ENCODE measurements at places on chromosomes 4 and X.

GRCh38 chrX:40310016-40310415 lies 212.3 kb upstream of the BCOR start:
- DNase-seq = no peak

DNA sequence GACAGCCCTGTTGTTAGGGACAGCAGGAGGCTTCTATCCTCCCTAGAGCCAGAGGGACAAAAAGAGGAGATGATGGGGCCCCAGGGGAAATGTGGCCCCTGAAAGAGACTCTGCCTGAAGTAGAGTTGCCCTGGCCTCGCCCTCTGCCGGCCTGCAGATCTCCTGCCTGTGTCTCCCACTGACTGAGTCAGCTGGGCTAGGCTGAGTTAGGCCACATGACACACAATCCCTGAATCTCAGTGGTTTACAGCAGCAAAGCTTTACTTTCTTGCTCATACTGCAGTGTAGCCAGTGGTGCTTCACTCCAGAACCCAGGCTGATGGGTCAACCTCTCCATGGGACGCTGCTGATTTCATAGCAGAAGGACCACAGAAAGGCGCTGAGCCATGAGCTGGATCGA lies 23.5 kb downstream of the DRD5 start:
- DNase-seq = no peak

- no peak for DNase-seq
These were observed 8.6 kb downstream of the BLOC1S4 start for GRCh38 chr4:6724421-6725111.

DNA sequence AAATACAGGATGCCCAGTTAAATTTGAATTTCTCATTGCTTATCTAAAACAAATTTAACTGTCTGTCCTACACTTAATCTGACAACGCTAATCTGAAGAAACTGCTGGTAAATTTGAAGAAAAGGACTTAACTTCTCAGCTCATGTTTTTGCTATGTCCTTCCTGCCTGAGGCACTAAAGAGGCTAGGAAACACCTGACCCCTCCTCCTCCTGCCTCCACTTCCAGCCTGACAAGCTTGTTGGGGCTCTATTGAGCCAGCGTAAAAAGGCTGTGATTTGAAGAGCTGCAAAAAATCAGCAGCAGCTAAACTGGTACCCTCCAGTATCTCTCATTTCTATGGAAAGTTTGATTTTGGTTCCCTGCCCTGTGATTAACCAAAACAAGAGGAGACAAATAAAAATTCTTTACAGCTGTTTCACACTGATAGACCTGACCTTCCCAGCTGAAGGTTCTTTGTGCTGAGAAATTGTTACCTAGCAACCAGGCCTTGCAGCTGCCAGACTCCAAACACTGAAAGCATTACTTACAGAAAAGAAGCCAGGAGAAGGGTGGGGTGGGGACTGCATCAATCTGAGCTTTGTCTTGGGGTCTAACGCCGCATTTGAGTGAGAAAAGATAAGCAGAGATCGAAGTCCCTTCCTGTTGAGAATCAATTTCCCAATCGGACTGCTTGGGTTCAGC lies 35.0 kb downstream of the DCX start:
- no peak for DNase-seq

- DNase-seq = no peak
These were observed 193.4 kb downstream of the GRID2 start for GRCh38 chr4:92497141-92497540.

DNA sequence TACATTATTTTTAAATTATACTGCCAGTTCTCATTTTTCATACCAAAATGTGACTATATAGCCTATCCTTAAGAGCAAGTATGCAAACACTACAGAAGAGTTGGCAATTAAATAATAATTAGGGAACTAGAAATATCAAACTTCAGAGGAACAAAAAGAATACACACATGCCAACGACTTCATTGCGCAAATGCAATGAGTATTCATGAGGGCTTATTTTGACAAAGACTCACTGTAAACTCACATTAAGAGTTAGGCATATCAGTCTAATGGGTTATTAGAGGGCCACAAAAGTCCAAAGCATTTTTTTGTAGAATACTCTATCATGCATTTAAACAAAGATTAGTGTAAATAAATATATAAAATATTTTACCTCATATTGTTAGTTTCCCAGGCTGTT lies 31.6 kb downstream of the SLC10A7 start:
- no peak for DNase-seq

- no peak for DNase-seq
These were observed 132.5 kb downstream of the APBB2 start for GRCh38 chr4:41081847-41082246.

GRCh38 chr4:3226467-3226866 lies 22.5 kb upstream of the MSANTD1 start:
- DNase-seq = no peak

DNA sequence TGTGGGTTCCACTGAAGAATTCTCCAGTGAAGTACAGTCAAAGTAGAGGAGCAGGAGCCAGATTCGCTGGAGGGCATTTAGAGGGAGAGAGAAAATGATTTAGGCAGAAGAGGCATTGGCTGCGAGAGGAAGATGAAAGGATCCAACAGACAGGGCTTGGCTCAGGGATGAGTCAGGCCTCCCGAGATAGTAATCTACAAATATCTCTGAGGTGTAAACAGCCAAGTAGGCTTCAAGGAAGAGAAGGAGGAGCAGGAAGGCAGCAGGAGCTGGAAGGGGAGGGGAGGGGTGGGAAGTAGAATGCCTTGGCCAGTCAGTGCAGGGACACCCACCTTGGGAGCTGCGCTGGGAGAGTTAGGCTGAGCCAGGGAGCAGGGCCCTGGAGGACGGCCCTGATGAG lies 55.5 kb downstream of the PJA1 start:
- DNase-seq = peak; percentile 86

DNA sequence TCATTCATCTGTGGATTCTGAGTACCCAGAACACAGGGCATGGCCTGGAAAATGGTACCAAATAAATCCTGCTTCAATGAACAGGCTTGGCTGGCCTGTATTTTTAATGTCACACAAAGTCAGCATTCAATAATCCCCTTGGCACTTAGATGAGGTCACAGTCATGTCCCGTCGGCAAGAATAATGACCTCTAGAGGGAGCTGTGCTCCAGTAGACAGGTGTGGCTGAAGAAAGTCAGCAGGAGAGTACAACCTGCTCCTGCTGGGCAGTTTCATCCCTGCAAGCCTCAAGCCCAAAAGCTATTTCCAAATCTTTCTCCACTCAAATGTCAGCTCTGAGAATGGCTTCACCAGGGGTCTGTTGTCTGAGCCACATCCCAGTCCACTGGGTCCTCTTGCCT lies 404.0 kb upstream of the F9 start:
- peak; percentile 12 for DNase-seq

DNA sequence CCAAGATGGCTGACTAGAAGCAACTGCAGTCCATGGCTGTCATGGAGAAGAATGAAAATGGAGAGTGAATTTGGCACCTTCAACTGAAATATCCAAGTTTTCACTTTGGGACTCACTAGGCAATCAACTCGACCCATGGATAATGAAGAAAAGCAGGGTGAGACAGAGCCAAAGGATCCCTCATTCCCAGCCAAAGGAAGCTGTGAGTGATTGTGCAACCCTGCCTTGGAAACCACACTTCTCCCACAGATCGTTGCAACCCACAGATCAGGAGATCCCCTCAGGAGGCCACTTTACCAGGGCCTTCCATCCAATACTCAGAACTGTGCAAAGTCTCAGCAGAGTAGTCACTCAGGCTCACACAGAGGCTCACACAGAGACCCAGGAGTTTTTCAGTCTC lies 4.5 kb downstream of the CFAP299 start:
- DNase-seq = peak; percentile 3

- DNase-seq = no peak
These were observed 32.2 kb upstream of the STX18 start for GRCh38 chr4:4574052-4574451.

DNA sequence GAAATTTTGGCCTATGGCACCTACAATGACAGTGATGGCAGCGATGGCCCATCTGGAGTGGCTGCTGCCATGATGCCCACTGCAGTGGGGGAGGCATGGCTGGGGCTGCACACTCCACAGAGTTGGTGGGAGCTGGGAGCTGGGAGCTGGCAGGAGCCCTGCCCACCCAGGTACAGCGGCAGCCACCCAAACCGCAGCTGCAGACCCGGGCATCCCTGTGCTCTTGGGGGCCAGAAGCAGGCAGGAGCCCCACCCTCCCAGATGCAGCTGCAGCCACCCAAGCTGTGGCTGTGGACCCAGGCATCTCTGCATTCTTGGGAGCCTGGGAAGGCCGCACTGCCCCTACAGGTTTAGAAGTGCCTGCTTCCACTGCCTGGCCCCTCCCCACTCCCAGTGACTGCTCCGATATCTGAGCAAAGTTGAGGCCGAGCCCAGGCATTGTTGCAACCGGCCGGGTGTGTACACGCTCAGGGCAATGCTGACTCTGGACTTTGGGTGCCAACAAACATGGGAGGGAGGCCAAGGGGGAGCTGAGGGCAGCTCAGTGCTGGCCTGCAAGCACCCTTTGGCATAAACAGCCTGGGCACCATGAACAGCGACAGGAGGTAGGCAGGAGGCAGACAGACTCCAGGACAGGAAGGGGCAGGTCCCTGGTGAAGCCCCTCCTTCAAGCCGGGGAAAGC lies 82.8 kb downstream of the PPP4R3C start:
- no peak for DNase-seq

DNA sequence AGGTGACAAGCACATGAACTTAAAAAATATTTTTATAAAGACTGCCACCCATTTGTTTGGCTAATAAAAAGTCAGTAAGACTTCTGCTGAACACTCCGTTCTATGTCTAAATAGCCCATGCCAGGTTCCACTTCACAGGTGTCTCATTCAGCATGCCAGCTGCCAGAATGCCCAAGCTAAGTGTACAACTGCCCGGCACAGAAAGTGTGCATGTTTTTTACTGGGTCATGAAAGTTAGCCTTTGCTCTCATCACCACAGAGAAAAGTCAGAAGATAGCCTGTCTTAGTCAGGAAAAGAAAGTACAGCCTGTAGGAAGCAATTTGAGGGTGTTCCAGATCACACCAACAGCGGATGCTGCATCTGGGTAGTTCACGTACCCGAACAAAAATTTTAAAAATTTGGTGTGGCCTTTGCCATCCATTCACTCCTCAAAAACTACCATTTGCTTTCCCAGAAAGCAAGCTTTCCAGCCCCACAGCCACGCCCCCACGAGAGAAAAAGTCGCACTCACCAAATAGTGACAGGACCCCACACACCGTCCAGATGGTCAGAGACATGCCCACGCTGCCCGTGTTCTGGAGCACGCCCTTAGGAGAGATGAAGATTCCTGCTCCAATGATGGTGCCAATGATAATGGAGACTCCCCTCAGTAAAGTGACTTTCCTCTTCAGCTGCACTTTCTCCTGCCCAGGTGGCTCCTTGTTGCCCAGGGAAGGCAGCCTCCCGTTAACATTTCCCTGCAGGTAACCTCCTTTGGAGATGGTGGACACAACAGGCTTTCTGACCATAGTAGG lies 671 bp downstream of the SLC7A11 start:
- peak; percentile 63 for DNase-seq

GRCh38 chr4:145278341-145279121 lies 98.1 kb upstream of the OTUD4 start:
- peak; percentile 40 for DNase-seq

DNA sequence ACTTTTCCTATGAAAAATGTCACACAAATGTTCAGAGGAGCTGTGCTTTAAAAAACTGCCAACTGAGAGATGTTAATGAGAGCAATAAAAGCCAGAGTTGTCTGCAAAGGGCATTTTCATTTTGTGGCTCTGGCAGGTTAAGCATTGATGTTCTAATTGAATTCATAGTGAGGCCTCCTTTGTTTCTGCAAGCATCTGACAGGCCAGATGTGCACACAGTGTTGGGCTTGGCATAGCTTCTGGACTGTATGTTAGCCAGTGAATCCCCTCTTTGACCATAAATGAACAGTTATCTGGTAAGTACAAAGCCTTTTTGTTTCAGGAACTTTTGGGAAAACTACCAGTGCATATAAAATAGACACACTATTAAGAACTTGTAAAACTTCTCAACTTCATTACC lies 81.9 kb downstream of the JADE3 start:
- no peak for DNase-seq

- no peak for DNase-seq
These were observed 48.4 kb upstream of the CLNK start for GRCh38 chr4:10732914-10733415.

- no peak for DNase-seq
These were observed 907.0 kb downstream of the RAPGEF2 start for GRCh38 chr4:160009656-160010493.

DNA sequence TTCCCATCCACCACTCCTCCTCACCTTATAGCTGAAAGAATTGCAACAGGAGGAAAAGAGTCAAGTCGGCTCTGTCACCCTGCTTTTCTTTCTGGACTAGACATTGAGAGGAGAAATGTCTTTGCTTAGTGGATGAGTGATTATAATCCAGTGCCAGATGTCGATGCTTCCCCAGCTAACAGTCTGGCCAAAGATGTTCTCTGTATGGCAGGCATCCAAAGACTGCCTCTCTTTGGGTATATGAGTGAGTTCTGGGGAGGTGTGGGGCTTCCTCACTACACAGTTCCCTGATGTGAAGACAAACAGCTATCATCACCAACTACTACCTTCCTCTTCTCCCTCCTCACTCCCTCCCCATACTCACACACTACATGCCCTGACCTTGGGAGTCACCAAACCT lies 90.9 kb downstream of the COMMD8 start:
- DNase-seq = no peak

DNA sequence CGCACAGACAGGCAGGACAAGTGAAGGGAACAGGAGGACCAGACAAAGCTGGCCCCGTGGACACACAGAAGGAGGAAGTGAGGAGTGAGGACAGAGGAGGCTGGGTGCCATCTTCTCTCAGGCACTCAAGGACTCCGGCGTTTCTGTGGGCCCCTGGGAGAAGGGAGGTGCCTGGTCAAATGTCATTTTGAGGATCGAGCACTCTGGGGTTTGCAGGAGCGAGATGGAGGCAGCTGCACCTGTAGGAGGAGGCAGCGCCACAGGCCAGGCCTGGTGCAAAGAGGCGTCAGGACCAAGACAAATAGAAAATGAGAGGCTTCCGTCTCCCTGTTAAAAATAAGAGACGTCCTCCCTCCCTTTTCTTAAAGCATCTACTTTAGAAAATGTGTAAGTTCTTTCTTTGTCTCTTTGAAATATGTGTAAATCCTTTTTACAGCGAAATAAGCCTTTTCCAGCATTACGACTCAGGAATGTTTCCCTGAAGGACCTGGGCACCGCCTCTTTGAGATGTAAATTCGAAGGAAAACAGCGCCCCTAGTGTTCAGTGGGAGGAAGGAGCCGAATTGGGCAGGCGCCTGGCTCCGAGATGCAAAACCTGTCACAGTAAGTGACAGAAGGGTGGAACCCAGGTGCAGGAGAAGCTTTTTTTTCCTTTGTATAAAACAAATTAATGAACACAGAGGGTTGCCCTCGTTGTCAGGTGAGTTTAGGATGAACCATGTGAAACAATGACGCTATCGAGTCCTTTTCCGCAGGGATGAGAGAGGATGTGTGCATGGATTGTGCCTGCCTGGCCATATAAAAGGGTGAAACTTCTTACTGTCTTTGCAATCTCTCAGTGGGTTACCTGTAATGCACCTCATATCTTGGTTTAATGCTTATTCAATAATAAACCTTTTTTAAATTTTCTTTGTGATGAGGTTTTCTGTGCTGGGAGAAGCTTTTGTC lies 1.4 kb upstream of the C4orf50 start:
- peak; percentile 67 for DNase-seq

All from ELR (cell line).